ENCODE measurements at places on chromosomes 6 and 20.

DNA sequence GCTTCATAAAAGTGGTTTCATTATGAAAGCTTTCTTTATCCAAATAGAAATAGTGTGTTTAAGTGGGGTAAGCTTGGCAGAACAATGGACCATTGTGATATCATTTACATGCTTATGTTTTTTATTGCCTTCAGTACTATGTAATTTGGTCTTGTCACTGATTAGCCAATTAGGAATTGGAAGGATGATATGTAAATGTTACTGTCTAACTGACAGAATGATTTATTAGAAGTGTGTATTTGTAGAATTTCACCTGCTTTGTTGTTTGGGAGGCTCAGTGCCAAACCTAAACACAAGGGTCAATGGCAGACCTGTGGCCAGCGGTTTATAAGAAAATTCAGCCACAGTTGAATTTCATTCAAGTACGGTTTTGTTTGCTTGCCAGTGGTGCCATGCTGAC lies 39.0 kb downstream of the AIG1 start:
- H3K36me3 ChIP-seq: no peaks in the 10 kb centered on the region
- H3K4me1 ChIP-seq: no peaks in the 10 kb centered on the region
- no peak overlapping the region for H3K27ac ChIP-seq

- H3K36me3 ChIP-seq: peaks cover 74% of the 10 kb centered on the region
- peak overlapping the region; percentile 29 for H3K4me3 ChIP-seq
- H3K4me1 ChIP-seq: peaks cover 95% of the 10 kb centered on the region
- DNase-seq: no peak
- peak overlapping the region; percentile 89 for H3K27ac ChIP-seq
- no peaks in the 10 kb centered on the region for H3K27me3 ChIP-seq
Observed at GRCh38 chr6:111748231-111748647, 125.0 kb downstream of the FYN start.

DNA sequence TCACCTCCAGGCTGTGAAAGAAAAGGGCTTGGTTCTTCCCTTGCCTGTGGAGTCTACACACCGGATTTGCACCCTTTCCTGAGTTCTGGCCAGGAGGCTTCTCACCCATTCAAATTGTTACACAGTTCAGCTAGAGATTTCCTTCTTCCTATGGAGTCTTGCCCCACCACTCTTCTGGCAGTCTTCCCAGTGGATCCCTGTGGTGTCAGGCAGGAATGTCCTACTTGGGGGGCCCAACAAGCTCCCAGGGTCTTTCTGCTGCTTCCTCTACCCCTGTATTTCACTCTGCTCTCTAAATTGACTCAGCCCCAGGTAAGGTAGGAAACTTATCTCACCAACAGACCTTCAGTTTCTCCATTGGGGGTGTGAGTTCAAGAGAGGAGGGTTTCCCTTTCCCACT lies 14.0 kb upstream of the CST9L start:
- H3K36me3 ChIP-seq: no peaks in the 10 kb centered on the region
- H3K27me3 ChIP-seq: peaks cover 48% of the 10 kb centered on the region
- no peaks in the 10 kb centered on the region for H3K4me1 ChIP-seq
- no peak for DNase-seq

DNA sequence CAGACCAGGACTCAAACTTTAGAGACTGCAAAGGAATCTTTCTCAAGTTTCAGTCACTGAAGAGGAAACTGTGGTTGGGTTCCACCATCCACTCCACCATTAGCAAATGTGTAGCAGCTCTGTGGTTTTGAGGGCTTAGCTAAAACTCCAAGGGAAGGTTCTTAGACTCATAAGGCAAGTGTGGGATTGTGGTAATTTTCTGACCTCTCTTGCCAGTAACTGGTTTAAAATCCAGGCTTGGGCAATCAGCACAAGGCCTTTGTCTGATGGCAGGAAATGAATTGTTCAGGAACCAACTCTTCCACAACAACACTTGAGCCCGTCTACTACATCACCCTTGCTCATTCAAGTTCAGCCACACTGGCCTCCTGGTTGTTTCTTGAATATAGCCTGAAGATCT lies 68.6 kb upstream of the FBXL4 start:
- H3K4me1 ChIP-seq: no peaks in the 10 kb centered on the region
- no peak for DNase-seq
- H3K36me3 ChIP-seq: peaks cover 3% of the 10 kb centered on the region
- H3K27me3 ChIP-seq: peaks cover 12% of the 10 kb centered on the region
- no peak overlapping the region for H3K27ac ChIP-seq

DNA sequence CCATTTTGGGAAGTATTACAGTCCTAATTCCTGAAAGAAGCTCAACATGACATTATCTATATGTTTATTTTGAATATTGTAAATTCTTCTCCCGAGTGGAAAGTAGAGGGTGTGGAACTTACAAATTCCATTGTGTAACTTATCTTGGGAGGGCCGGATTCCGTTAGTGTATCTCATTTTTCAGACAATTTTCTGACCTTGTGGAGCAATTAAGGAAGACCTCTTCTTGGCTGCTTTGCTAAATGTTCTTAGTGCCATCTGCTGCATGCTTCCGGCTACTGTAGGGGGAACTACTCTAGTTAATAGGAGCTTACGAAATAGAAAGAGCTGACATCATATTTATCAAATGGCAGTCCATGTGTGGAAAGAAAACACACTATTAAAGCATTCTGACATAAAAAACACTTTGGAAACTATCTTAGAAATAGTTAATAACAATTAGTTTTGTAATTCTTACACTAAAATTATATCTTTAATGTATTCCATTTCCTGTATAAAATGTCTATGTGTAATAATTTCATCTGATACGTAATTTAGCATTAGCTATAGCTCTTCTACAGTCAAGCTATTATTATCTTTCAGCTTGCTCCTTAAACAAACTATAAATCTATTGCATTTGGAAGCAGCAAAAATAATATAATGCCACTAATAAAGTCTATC lies 41.5 kb upstream of the KCNQ5 start:
- no peak overlapping the region for H3K27ac ChIP-seq
- DNase-seq: no peak
- no peak overlapping the region for H3K4me3 ChIP-seq
- peaks cover 3% of the 10 kb centered on the region for H3K36me3 ChIP-seq
- H3K4me1 ChIP-seq: peaks cover 5% of the 10 kb centered on the region
- H3K27me3 ChIP-seq: no peaks in the 10 kb centered on the region
